DMS 273 treated with DMSO at 0.1 percent for 48 hours (cell line): ENCODE measurements at places on chromosomes 7 and 10.

DNA sequence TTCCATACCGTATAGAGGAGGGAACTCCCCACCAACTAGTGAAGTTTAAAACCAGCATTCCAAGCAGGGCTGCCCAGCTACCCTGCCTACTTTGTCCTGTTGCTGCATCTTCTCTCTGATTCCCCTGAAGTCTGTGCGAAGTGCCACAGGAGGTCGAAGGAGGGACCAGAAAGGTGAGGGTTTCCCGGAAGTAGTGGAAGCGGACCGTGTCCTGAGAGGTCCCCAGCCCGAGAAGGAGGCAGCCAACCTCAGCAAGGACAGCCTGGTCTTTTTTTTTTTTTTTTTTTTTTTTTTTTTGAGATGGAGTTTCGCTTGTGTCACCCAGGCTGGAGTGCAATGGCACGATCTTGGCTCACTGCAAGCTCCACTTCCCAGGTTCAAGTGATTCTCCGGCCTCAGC, 671.9 kb upstream of the GALNT17 start:
- DNase-seq, result no peak

DNA sequence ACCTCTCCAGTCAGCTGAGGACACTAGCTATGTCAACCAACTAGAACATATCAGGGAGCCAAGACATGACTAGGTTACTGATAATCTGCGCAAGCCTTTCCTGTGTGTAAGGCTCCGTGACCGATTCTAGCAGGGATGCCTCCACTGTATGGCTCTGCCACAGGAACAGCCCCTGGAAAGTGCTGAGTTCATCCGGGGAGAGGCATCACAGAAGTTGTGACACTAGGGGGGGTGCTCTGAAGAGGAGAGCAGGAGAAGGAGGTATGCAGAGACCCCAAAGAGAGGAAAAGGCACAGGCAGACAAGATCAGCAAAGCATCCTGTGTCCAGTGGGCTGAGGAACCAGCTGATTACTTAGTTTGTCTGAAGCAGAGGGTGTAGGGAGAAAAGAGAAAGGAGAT, 13.5 kb downstream of the UPP1 start:
- DNase-seq, result no peak

GRCh38 chr7:22248111-22248809, 108.7 kb downstream of the RAPGEF5 start:
- DNase-seq, result no peak

DNA sequence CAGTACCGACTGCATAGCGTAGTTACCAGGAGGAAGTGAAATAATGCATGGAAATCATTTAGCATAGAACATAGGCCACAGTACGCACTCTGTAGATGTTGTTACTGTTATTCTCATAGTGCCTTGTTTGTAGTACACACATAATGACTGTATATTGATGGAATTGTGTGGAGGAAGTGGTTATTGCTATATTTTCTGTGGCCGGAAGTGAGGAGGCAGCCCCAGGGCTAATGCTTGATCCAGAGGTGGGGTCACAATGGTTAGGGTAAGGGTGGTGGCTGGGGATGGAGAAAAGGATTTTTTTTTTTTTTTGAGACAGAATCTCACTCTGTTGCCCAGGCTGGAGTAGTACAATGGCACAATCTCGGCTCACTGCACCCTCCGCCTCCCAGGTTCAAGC, 4.5 kb upstream of the MGAM start:
- no peak for DNase-seq

DNA sequence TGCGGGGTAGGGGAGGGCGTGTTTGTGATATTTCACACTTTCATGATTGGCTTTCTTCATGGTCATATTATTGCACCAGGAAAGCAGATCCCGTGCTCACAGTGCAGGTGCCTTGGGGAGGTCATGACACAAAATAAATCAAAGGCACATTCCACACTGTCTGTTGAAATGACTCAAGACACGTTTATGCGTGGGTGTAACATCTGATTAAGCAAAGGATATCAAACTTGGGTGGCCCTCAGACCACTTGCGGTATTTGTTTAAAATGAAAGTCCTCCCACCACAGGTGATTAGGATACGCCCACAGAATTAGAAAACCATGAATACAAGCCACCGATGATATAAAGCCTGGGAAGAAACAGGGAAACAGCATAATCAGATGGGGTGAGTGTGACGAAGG, 51.1 kb downstream of the SVIL start:
- no peak for DNase-seq

DNA sequence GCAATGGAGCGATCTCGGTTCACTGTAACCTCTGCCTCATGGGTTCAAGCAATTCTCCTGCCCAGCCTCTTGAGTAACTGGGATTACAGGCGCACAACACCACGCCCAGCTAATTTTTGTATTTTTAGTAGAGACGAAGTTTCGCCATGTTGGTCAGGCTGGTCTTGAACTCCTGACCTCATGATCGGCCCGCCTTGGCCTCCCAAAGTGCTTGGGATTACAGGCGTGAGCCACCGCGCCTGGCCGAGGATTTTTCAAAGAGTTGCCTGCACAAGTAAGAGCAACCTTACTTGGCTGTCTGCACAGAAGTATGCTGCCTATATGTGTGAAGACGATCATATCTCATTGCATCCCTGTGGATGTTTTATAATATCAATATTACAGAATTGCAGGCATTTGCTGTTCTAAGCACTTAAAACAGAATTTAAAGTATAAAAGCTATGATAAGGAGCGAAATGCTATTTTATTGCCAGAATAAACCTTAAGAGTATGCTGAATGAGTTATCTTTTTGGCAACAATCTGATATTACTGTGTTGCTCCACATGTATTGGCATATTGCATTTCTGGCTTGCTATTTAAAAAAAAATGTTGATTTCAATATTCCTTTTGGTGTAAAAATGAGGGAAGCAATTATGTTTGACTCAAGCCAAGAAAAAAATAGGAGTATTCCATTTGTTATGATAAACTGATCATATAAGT, 379.4 kb upstream of the SEMA3D start:
- DNase-seq, result no peak

DNA sequence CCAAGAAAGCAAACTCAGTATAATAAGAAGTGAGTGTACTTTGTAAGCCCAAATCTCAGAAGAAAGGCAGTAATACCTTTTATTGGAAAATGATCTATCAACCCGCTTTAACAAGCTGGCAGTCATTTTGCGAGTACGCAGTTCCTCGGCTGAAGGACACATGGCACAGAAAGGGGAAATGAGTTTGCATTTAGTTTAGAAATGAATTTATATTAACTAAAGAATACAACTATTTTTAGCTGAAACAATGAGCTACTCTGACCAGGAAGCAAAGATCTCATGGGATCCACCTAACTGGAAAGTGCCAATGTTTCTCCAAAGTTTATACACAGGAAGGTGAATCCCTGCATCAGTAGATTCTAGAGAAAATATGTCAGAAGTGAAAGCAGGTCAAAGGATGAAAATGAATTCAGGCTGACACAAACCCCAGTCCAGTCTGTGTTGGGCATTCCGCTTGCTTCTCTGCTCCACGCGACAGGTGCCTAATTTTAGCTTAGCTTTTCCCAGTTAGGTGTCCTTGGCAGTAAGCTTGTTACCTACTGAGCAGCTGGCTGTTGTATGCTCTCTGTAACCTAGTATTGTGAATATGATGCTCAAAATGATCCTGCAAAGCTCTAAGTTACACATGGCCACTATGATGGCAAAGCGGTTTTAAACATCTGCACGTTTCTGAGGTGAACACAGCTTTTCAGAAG, 112.8 kb downstream of the LARP4B start:
- no peak for DNase-seq

GRCh38 chr7:93620057-93620456, 45.5 kb upstream of the CALCR start:
- no peak for DNase-seq

GRCh38 chr7:155280446-155281397, 17.0 kb upstream of the INSIG1 start:
- DNase-seq, result no peak

DNA sequence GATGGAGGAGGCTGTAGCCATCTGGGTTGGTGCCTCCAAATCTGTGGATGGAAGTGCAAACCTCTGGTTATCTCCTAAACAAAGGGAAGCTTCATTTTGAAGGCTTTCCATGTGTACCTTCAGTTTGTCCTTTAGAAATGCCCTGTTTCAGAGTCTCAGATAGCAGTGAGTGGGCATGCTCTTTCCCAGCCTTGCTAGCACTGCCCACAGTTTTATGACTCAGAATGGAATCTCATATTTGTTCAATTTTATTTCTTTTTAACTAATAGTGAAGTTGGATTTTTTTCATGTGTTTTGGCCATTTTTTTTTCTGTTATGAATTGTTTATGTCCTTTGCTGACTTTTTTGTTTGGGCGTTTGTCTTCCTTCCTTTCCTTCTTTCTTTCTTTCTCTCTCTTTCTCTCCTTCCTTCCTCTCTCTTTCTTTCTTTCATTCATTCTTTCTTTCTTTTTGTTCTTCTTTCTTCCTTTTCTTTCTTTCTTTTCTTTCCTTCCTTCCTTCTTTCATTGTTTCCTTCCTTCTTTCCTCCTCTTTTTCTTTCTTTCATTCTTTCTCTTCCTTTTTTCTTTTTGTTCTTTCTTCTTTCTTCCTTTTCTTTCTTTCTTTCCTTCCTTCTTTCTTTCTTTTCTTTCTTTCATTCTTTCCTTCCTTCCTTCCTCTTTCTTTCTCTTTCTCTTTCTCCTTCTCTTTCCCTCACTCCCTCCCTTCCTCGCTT, 25.6 kb downstream of the PRF1 start:
- DNase-seq, result no peak

GRCh38 chr7:6271060-6271658, 1.3 kb downstream of the CYTH3 start:
- DNase-seq, result peak; percentile 63

- peak; percentile 4 for DNase-seq
Observed at GRCh38 chr7:147245274-147245673, 1128.7 kb downstream of the CNTNAP2 start.

DNA sequence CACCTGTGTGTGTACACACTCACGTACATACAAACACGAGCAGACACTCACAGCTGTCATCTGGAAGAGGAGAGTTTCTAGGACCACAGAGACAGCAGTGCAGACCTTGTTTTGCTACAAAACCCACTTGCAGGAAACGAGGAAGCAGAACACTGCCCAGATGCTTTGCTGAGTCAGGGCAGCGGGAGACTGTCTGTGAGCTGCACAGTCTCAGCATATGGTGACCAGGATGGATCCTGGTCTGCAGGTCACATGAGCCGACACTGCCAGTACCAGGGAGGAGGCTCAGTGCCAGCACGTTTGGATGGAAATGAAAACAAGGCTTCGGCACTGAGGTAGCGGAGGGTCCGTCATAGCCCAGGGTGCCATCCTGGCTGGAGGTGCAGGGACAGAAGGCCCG, 117.6 kb upstream of the DPP6 start:
- DNase-seq, result no peak

- no peak for DNase-seq
Observed at GRCh38 chr7:43565786-43566185, 17.1 kb upstream of the STK17A start.

GRCh38 chr10:64732372-64732957, 1211.3 kb downstream of the REEP3 start:
- no peak for DNase-seq

GRCh38 chr10:14184841-14185315, 145.8 kb downstream of the FRMD4A start:
- DNase-seq, result no peak

DNA sequence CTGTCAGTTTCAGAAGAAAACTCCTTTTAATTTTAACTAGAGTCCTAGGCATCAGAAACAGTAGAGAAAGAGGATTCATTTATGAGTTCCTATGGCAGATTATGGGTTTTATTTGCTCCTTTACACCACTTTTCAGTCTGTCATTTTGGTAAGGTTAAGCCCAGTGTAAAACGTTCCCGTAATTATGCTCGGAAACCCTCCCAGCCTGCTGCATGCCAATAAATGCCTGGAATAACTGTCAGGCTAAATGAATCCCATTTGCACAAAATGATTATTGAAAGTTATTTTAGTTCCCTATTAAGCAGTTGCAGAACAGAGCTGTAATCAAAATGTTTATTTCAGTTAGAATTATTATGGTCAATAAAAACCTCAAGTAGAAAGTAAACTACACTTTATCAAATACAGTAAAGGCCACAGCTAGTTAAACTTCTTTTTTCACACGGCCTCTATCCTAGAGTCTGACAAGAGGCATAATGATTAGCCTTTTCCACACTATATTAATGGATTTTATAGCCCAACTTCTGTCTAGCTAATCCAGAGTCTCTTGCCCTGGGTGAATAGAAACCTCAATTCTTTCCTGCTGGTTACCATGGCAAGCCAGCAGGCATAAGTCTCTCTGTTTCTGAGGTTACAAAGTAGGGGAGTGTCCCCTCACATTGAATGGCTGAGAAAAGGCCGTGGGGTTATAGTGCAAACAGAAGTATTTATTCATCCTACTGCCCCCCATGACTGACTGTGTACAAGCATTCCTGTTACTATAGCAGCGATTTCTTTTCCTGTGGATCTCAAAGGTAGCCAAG, 80.8 kb upstream of the NPVF start:
- no peak for DNase-seq

DNA sequence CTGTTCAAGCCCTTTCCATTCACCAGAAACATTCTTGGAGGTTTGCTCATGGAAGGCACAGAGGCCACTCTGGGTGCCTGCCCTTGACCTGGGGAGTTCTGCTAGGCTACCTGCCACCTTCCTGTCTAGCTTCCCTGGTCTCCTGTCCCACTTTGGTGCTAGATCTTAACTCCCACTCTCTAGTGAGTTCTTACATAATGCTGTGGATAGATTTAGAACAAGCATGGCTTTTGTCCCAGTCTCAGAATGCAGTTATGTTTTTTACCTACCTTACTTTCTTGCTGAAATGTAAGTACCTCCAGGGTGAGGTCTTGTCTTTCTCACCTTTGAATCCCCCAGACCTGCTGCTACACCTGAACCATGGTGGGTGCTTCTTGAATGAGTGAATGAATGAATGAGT, 1252.3 kb downstream of the TYW1 start:
- DNase-seq, result no peak

DNA sequence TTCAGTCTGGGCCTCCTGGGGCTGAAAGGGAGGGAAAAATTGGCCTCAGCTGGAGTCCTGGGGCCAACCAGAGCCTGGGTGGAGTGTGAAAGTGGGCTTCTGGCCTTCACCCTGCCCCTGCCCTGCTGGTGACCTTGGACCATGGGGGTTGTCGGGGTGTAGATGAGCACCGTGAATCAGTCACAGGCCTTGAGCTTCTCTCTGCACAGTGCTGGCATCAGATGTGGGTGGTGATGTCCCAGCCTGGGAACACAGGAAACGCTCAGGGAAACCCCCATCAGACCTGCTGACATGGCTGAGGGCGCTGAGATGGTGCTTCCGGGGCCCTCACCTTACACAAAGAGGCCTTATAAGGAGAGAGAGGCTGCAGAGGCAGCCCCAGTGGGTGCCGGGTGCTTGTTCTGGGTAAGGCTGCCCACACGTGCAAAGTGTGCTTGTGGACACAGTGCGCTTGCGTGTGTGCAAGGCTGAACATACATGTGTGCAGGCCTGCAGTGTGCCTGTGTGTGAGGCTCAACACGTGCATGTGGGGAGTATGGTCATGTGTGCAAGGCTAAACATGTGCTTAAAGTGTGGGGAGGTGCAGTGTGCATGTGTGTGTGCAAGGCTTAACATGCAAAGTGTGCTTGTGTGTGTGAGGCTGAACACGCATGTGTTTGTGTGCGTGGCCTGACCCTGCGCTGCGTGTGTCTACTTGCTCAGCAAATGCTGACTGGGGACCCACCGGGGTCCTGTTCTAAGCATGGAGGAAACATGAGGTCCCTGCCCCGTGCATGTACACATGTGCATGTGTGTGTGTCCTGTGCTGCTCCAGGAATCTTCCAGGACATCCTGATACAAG, 6.5 kb downstream of the ARPC1B start:
- DNase-seq, result no peak
